ENCODE measurements at places on chromosomes 5 and 9.

DNA sequence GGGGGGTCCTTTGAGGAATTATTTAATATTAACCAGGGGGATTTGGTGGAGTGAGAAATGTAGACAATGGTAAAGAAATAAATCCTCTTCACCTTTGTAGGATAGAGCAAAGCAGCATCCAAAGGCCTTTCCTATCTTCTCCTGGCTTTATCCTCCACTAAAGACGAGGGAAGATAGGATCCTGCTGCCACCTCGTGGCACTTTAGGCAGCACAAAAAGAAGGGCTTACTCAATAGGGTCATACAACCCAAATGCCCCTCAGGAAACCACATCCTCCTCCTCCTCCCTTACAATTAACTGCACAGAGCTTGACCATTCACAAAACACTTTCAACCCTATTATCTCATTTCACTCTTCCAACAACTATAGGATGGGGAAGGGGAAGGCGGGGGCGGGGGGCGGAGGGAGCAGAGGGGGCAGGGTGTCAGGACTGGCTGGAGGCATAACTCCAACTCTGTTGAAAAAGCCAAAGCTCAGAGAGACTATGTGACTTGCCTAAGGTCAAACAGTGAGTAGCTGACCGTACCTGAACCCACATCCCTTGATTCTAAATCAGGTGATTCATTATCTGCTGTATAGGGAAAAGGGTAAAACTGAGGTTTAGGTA lies 45.4 kb upstream of the MYOT start:
- DNase-seq, result peak; percentile 37

DNA sequence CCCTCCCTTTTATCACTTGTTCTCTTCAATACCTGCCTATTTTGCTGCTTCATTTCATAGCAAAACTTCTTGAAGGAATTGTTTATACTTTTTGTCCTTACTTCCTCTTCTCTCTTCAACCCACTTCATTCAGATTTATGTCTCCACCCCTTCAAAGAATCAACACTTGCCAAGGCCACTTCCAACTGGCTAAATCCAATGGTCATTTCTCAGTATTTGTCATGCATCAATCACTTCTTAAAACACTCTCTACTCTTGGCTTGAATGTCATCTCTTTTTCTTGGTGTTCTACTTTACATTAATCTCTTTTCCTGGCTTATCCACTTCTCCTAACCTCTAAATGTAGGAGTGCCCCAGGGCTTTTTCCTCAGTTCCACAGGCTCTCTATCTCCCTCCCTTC lies 8.3 kb upstream of the FCHO2 start:
- no peak for DNase-seq

GRCh38 chr5:37900692-37901091 lies 60.9 kb upstream of the GDNF start:
- peak; percentile 51 for DNase-seq

DNA sequence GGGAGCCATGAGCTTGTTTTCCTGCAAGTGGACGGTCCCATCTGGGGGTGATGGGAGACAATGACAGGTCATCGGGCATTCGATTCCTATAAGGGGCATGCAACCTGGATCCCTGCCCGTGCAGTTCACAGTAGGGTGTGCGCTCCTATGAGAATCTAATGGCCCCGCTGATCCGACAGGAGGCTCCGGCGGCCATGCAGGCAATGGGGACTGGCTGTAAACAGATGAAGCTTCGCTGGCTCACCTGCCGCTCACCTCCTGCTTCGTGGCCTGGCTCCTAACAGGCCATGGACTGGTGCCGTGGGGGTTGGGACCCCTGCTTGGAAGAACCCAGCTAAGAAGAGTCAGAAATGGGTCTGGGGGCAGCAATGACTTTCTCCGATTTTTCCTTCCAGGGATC lies 21.0 kb downstream of the PAEP start:
- DNase-seq, result no peak

- peak; percentile 91 for DNase-seq
Observed at GRCh38 chr5:37871023-37871815, 31.4 kb upstream of the GDNF start.

DNA sequence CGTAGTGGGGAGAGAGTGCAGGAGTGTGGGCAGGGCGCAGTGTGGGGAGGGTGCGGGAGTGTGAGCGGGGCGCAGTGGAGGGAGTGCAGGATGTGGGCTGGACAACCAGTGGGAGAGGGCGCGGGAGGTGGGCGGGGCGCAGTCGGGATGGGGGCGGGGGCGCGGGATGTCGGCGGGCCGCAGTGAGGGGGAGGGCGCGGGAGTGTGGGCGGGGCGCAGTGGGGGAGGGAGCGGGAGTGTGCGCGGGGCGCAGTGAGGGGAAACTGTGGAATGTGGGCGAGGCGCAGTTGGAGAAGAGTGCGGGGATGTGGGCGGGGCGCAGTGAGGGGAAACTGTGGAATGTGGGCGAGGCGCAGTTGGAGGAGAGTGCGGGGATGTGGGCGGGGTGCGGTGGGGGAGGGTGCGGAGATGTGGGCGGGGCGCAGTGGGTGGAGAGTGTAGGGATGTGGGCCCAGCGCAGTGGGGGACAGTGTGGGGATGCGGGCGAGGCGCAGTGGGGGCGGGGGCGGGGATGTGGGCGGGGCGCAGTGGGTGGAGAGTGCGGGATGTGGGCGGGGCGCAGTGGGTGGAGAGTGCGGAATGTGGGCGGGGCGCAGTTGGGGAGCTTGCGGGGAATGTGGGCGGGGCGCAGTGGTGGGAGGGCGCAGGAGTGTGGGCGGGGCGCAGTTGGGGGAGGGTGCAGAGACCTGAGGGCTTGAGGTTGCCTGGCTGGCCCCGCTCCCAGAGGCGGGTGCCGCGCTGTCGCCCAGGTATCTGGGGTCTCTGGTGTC lies at the start of gene NXNL2:
NXNL2 (plus strand) TSS at position 723 of the 770 bp plus-strand sequence. CDS start 257 bp downstream, outside the sequence.
- peak; percentile 88 for DNase-seq

GRCh38 chr9:95907794-95908193 lies 32.3 kb downstream of the ERCC6L2 start:
- no peak for DNase-seq
